ENCODE measurements at places on chromosomes 13 and 19.

DNA sequence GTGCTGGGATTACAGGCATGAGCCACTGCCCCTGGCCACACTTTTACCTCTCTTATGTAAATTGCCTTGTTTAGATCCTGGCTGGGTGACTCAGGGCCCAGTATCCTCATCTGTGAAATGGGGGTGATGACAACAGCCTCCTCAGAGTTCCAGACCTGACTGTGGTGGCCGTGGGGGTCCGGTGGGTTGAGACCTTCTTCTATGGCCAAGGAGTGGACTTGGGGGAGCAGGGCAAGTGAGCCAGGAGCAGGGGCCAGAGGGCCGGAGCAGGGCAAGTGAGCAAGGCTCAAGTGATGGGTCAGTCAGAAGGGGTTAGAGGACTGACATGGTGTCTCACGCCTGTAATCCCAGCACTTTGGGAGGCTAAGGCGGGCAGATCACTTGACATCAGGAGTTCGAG, 28.7 kb upstream of the ADGRE5 start:
- DNase-seq: no peak

DNA sequence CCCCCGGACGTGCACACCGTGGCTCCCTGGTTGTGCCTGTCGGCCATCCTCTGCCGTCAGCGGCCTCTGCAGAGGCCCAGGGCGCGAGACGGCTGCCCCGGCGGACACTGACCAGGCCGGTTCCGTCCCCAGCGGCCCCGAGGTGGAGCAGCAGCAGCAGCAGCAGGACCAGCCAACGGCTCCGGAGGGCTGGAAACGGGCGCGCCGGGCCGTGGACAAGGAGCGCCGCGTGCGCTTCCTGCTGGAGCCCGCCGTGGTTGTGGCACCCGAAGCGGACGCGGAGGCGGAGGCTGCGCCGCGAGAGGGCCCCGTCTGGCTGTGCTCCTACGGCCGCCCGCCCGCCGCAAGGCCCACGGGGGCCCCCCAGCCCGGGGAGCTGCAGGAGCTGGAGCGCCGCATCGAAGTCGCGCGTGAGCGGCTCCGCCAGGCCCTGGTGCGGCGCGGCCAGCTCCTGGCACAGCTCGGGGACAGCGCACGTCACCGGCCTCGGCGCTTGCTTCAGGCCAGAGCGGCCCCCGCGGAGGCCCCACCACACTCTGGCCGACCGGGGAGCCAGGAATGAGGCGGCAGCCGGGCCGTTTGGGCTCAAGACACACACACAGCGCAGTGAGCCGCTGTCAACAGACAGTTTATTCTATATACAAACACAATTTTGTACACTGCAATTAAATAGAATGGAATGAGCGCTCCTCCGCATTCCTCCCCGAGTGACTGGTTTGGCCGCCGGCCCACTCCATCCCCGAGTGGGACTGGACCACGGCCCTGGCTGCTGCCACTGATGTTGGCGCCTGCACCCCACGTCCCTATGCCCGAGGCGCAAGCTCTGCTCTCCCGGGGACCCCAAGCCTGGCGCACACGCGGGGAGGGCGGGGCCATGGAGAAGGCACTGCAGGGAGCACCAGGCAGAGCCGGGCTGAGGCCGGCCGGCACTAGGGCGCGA, 9.1 kb downstream of the GRIN3B start:
- DNase-seq: no peak

- DNase-seq: no peak
Observed at GRCh38 chr19:43450545-43450997, 14.8 kb downstream of the LYPD3 start.

GRCh38 chr13:25478186-25478585, 106.4 kb downstream of the ATP8A2 start:
- DNase-seq: no peak

DNA sequence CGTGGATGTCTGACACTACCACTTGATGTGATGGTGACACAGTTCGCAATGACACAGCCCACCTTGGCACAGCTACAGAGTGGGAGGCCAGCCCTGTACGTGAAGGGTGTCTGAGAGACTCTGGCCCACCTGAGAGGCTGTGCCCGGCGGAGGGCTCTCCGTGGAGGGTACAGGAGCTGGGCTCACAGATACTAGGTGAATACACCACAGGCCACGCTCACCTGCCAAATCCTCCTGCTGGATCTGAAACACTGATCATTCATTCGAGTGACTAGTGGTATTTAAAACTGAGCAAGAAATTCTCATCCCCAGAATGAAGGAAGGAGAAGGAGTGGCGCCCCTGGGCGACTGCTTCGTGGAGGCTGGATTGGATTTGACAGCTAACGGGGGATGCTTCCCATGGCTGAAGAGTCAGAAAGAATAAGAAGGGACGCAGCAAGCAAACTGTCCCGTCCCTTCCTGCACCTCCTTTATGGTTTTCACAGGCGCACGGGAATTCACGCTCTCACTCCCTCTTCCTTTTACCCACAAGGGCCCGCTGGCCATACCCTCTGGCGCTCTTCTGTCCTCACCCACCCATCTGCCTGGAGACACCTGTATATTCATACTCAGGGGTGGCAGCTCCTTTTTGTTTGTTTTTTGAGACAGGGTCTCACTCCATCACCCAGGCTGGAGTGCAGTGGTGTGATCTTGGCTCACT, 25.0 kb downstream of the CEBPG start:
- DNase-seq: no peak

DNA sequence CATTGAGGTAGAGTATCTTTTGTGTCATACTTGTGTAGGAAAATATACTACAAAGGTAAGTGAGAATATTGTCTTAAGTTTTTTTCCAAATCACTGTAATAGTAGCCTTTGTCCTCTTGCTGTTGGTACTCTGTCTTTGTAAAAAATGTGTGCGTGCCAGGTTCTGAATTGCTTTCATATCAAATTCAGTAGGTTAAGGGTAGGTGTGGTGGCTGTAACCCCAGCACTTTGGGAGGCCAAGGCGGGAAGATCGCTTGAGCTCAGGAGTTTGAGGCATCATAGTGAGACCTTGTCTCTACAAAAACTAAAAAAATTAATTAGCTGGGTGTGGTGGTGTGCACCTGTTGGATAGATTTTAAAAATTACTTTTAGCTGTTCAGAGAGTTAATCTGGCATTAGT, 46.6 kb downstream of the GARRE1 start:
- no peak for DNase-seq

DNA sequence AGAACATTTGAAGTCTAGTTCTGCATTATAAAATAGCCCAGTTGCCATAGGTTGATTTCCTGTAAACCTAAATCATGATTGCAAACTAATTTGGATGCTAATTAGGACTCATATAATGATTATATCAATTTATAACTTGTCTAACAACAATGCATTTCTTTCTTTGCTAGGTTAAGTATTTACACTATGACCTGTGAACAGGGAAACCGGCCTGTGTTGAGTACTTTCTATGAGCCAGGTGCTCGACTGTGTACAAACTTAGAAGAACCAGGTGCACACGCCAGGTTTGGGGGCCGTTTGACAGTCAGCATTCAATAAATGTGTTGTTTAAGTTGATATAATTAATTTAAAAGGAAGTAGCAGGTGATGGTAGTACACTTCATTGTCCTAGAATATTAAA, 203.1 kb downstream of the TM9SF2 start:
- no peak for DNase-seq

- no peak for DNase-seq
Observed at GRCh38 chr19:46460981-46461380, 10.4 kb downstream of the PNMA8A start.

DNA sequence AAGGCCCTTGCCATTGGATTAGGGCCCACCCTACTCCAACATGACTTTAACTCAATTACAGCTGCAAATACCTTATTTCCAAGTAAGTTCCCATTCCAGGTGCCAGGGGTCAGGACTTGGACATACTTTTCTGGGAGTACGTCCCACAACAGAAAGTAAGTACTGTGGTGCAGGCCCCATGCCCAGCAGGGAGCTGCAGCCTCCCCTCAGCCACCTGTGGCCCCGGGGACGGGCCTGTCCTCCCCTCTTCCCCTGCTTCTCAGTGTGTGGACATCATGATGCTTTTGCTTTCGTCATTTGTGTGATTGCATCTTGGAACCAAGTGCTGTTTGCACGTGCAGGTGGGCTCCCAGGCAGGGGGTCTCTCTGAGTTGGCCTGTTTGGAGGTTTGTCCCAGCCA, 31.9 kb downstream of the CRTC1 start:
- no peak for DNase-seq

- DNase-seq: no peak
Observed at GRCh38 chr13:50106559-50106958, 91.3 kb downstream of the KCNRG start.

DNA sequence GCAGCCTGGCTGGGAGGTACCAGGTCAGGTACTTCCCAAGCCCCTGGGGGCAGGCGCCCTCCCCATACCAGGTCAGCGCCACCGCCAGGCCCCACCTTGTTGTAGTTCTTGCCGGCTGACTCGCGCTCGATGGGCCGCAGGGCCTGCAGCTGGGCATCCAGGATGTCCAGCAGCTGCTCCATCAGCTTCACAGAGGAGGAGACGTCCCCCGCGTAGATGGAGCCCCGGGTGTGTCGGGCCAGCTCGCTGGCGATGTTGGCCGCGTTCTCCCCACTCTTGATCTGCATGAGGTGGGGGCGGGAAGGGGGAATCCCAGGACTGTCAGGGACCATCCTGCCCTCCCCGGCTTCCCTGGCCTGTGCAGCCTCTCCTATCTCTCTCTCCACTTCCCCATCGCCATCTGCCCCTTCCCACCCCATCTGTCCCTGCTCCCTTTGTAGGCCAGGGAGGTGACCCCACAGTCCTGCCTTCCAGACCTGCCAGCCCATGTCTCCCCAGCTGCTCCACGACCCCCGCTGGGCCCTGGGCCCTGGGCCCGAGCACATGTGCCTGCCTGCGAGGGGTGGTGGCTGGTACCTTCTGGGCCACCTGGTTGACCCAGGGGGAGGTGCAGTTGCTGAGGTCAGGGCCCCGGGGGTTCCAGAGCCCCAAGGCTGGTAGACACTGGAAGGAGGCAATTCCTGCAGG, 23.8 kb upstream of the ASF1B start:
- no peak for DNase-seq

DNA sequence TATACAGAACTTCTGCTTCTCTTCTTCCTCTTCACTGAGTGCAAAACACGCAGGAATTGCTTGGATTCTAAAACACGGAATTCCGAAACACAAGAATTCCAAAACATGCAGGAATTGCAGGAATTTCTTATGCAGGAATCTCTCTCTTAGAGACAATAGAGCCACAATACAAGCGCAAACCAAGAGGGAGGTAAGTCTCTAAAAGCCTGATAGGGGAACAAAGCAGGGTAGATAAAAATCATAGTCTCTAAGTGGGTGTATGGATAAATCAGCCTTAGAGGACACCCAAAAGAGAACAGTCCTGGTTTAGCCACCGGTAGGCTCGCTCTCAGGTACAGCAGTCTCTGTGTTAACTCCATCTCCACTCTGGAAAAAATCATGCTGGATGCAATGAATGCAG, 112.9 kb downstream of the LHFPL6 start:
- no peak for DNase-seq

- DNase-seq: no peak
Observed at GRCh38 chr19:55461974-55462626, 658 bp upstream of the ISOC2 start.

- DNase-seq: no peak
Observed at GRCh38 chr19:53594811-53595509, 36.8 kb upstream of the DPRX start.

Measured in islet precursor cell (in vitro differentiated cells).